ENCODE measurements at places on chromosomes 2 and 18. TPM values are rescaled to one million over a fixed set of nuclear protein-coding genes. Genes with fewer than 3 reads are reported as not detected.

CNTNAP5 gene
- not detected for total RNA-seq

SERPINB2 gene
- not detected for total RNA-seq

SERPINB4 gene
- total RNA-seq = not detected

KIAA2012 gene
- not detected for total RNA-seq

ACVR2A gene
- total RNA-seq = 11.1 TPM

LRP1B gene
- total RNA-seq = 0.08 TPM

SEH1L gene
- total RNA-seq = 18.1 TPM

SPC25 gene
- 0.60 TPM for total RNA-seq

CRACDL gene
- 3.0 TPM for total RNA-seq

FZD7 gene
- 35.2 TPM for total RNA-seq

SCN9A gene
- total RNA-seq = 1.4 TPM

TACR1 gene
- 0.22 TPM for total RNA-seq

PARD3B gene
- total RNA-seq = 9.1 TPM

LYPD1 gene
- total RNA-seq = not detected

SIX3 gene
- not detected for total RNA-seq

SCRN3 gene
- total RNA-seq = 47.6 TPM

Data from left ventricle myocardium inferior (tissue), 1 donor.